ENCODE measurements at places on chromosomes 4 and X. TPM values are rescaled to one million over a fixed set of nuclear protein-coding genes. Genes with fewer than 3 reads are reported as not detected.

The FNIP2 gene
- 7.7 TPM for total RNA-seq

GRCh38 chrX:23398570-23398969 is 63.9 kb downstream of the PTCHD1 start:
- DNase-seq: no peak

GRCh38 chr4:135508006-135508714 is 1306.6 kb upstream of the PABPC4L start:
- DNase-seq: no peak

DNA sequence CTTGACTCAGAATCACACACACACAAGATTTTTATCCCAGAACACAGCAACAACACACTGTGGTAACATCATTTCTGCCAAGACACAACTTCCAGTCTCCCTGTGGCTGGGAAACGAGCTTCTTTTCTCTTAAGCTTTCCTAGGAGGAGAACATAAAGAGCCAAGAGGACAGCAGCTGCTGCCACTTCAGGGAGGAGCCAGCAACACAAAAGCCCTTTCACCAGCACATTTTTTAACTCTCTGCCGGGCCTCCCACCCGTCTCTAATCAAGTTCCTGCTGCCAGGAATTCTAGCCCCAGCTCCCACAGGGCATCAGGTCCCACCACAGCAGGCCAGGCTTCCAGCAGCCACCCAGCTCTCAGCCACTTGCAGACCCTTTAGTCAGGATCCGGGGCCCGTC is 22.4 kb downstream of the FAT1 start:
- peak; percentile 5 for DNase-seq

DNA sequence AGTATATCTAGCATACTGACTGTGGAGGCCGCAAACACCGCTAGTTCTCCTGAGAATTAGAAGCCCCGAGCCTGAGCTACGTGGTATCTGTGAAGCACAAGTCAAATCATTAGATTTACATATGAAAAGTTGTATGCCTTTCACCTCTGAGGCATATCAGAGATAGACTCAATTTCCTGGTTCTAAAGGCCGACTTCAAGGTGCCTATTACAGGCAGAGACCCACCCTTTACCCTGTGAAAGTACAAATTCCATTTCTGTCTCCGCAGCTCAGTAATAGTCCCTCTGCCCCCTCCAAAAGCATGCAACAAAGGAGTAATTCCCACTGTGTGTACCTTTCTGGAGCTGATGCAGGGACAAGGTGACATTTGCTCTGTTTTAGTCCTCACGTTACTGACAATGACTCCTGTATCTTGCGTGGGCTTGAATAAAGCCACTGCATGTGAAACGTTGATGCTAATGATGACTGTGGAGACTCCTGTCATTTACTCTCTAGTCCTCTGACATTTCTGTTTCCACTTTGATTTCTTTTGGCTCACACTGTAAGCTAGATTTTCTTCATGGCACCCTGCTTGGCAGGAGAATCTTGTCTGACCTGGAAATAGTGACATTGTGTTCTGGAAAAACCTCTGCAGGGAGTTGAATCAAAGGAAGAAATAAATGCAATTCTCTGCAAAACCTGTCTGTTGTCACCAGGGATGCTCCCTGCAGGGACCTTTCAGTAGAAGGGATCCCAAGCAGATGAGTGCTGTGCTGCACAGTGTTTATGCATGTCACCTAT is 273.2 kb upstream of the EMCN start:
- no peak for DNase-seq

The TMEM154 gene
- 0.25 TPM for total RNA-seq

The G6PD gene
- 61.8 TPM for total RNA-seq

The PFKFB1 gene
- total RNA-seq: not detected

GRCh38 chrX:120790118-120790517 is 85.5 kb downstream of the CT47B1 start:
- DNase-seq: peak; percentile 18

DNA sequence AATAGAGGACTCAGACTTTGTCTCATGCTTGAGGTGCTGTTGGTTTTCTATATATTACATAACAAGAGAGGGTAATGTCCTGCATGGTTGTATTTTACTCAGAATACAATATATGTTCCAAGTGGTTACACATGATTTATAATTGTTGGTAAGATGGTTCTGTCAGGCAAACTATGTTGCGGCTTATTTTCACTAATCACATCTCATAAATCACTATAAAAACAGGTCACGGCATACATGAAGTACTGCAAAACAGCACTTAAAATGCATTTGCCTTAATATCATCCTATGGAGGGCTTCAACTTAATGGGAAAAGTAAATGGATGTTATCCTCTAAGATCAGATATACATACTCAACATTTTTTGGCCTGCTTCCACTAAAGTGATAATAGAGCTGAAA is 246.0 kb upstream of the ARSJ start:
- no peak for DNase-seq

GRCh38 chrX:153953342-153953830 is 8.9 kb upstream of the RENBP start:
- peak; percentile 14 for DNase-seq

The EREG gene
- not detected for total RNA-seq

DNA sequence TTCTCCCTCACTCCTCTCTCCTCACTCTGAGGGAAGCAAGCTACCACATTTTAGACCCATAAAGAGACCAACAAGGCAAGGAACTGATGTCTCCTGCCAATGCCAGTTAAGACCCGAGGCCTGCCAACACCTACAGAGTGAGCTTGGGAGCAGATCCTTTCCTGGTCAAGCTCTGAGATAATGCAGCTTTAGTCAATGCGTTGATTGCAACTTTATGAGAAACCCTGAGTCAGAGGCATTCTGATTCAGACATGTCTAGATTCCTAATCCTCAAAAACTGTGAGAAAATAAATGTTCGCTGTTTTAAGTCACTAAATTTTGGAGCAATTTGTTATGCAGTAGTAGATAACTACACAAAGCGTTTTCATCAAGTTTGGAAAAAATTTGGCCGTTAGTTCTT is 115.5 kb downstream of the JADE1 start:
- DNase-seq: no peak

The ZNF157 gene
- 2.2 TPM for total RNA-seq

The TIGD4 gene
- total RNA-seq: 0.07 TPM

The INPP4B gene
- 4.0 TPM for total RNA-seq

DNA sequence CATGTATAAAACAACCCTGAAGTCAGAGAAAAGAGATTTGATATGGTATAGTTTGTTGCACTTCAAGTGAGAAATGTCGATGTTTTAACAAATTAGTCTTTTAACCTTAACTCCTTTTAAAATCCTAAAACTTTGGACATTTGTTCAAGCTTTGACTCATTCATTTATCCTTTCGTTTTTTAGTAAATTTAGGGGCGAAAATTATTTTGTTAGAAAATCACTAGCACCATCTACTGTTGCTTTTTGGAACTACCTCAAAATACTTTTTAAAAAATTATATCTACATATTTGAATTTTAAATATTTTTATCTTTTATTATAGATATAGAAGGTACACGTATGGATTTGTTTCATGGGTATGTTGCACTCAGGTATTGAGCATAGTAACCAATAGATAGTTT is 165.1 kb upstream of the POF1B start:
- no peak for DNase-seq

DNA sequence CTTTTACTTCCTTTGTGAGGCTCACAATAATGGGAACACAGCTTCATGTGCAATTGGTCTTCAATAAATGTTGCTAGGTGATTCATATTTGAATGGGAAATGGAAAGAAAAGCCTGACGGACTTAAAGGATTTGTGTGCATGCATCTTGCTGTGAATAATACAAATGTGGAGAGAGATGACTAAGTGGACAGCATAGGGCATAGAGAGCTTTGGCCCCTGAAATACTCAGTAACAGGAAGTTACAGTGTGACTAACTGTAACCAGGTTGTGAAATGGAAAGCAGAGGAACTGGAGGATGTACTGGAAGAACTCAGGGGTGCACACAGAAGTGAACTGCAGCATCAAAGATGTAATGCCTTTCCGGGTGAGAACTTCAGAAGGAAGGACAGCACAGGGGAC is 206.7 kb downstream of the MGST2 start:
- DNase-seq: peak; percentile 27

The SPON2 gene
- 43.1 TPM for total RNA-seq

The MAGEA12 gene
- not detected for total RNA-seq

GRCh38 chr4:61079976-61080375 is 120.2 kb upstream of the ADGRL3 start:
- DNase-seq: no peak

GRCh38 chrX:55801811-55802210 is 84.3 kb downstream of the RRAGB start:
- no peak for DNase-seq

The CMC4 gene
- 38.6 TPM for total RNA-seq

The PABPC1L2A gene
- total RNA-seq: not detected

- DNase-seq: no peak
Observed at GRCh38 chrX:39690541-39691415, 407.0 kb downstream of the BCOR start.

The IL13RA2 gene
- total RNA-seq: 2.4 TPM

DNA sequence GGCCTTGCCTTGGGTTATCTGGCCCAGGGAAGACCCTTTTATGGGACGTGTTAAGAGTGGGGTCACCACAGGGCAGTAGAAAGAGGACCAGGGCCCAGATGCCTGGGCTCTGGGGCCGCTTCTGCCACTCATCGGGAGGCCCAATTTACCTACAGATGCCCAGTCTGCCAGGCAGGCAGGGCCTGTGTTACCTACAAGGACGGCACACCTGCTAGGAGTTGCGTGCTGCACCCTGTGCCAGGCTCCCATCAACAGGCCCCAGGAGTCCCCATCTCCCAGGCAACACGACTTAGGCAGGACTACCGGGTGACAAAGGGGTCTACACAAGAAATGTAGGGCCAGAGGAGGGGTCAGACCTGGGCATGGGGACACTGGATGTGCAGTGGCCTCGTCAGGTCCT is 34.6 kb downstream of the WDR1 start:
- DNase-seq: no peak

The XG gene
- total RNA-seq: not detected

DNA sequence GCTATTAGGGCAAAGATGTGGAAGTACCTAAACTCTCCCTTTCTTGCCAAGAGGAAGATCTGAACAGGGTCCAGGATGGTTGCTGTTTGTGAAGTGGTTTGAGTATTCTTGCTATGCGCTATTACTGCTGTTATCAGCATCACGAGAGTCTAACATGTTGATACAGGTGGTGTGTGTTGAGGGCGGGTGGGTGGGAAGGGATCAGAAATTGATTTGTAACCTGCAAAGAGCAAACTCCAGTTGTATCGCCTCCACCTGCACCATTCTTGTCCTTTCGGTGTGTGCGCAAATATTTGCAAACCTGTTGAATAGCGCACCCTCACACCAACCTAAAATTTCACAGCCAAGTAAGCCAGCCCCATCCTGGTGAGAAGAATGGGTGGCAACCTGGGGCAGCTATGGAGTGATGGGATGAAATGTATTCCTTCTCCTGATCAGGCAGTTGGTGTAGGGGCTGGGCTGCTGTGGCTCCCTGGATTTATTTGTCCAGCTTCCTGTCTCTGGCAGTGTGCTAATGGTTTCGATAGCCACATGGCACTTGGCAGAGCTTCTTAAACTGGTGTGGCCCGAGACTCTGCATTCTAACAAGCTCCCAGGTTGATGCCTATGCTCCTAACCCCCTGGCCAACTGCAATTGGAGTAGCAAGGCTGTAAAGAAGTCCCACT is 102.6 kb upstream of the SCML1 start:
- DNase-seq: no peak

DNA sequence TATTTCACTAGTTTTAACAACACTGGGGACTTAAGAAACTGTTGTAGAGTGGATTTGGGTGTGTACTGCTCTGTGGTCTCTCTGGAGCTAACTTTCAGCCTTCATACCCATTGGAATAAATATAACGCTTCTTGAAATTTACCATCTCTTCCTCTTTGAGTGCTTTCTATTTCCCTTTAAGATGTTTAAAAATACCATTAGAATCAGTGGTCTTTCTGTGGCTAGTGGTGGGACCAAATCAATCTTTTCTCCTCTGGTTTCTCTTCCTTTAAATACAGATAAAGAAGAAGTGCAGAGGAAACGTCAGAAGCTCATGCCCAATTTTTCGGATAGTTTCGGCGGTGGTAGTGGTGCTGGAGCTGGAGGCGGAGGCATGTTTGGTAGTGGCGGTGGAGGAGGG is 92.0 kb downstream of the NFKB1 start:
- no peak for DNase-seq

- DNase-seq: no peak
Observed at GRCh38 chr4:112172180-112172579, 26.9 kb downstream of the FAM241A start.

GRCh38 chr4:182111586-182111985 is 131.6 kb upstream of the TENM3 start:
- DNase-seq: no peak

- no peak for DNase-seq
Observed at GRCh38 chr4:68360231-68360968, 10.5 kb upstream of the YTHDC1 start.

The BMX gene
- total RNA-seq: not detected

GRCh38 chr4:186021461-186022167 is 47.3 kb upstream of the TLR3 start:
- DNase-seq: no peak

DNA sequence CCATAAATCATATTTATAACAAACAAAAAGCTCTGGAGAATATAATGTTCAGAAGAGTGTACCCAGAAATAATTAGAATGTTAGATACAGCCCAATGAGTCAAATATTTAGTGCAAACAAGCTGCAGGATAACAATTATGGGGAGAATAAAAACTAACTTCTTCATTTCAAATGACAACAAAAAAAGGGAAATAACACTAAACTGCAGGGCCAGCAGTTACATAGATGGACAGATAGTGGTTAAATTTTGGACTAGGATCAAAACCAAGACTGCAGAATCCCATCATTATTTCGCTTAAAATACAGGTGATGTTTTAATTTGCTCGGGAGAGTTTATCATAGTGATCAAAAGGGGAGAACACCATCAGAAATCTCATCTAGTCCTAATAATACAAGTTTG is 617 bp upstream of the GPR34 start:
- DNase-seq: no peak

The TMEM255A gene
- total RNA-seq: not detected

GRCh38 chrX:9311421-9312160 is 153.3 kb upstream of the TBL1X start:
- DNase-seq: no peak

- DNase-seq: no peak
Observed at GRCh38 chrX:154123241-154124219, 20.5 kb upstream of the OPN1LW start.

DNA sequence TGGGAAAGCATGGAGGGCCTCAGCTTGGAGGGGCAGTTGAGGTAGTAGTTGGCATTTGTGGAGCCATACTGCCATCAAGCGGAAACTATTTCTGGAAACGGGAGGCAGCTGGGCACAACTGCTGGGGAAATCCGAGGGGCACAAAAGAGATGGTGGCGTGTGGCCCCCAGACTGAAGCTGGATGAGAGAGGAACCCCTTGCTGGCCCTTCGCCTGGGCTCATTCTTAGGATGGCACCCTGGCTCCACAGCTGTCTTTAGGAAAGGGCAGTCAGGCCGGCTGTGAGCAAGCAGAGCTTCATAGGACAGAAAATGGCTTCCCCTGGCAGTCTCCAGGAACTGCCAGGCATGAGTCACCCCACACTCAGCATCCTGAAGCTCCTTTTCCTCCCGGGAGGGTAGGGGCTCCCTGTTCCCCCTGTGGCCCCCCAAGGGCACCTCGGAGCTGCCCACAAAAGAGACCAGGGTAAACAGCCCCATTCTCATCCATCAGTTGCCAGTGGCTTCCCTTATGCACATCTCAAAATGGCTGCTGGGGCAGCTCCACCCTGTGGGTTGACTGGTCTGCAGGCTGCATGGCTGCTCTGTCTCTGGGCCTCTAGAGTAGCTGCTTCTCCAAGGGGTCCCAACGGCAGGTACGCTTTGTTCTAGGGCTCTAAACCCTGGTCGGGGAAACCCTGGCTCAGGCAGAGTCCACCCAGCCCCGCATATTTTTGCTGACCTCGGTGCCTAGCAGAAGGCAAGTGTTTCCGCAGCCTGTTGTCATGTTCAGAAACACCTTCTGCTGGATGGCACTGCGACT is 64.7 kb downstream of the NBDY start:
- DNase-seq: no peak

The F8A1 gene
- total RNA-seq: not detected

Data from MG63 (cell line).